Stomach (tissue), 19 donors: ENCODE measurements at places on chromosomes 3 and 15. TPM values are rescaled to one million over a fixed set of nuclear protein-coding genes. Genes with fewer than 3 reads are reported as not detected.

DNA sequence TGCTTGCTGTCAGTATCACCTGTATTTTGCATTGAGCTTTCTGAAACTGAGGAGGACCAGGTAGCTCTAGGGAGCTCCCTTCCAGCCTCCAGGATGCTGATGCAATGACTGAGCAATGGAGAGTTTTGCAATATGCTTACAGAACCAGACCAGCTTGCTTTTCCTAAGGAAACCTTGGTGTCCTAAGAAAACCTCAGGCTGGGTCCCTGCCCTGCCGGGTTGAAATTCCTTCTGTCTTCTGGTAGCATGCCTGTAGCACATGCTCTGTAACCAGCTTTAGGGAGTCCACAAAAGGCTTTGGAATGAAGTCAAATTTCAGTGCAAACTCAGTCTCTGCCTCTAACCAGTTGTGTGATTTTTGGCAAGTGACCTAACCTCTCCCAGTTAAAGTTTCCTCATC, 65.8 kb upstream of the GSK3B start:
- peak; percentile 73 for DNase-seq

GRCh38 chr3:65993134-65993900, 45.4 kb downstream of the MAGI1 start:
- DNase-seq = no peak

DNA sequence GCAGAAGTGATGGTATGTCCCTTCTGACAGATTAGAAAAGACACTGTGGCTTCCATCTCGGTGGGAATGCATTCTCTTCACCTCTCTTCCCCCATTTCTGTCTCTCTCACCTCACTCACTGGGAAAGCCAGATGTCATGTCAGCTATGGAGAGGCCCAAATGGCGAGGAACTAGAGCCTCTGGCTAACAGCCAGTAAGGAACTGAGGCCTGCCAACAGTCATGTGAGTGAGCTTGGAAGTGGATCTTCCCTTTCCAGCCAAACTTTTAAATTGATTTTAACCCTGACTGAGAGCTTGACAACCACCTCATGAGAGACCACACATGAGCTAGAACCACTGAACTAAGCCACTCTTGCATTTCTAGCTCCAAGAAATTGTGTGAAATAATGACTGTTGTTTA, 35.2 kb upstream of the CDAN1 start:
- DNase-seq = no peak

GRCh38 chr3:128287216-128287615, 133.9 kb downstream of the EEFSEC start:
- DNase-seq = no peak

GRCh38 chr3:126621627-126622345, 33.1 kb downstream of the TXNRD3 start:
- DNase-seq = no peak

GRCh38 chr3:195869413-195870001, 38.8 kb downstream of the TNK2 start:
- no peak for DNase-seq

DNA sequence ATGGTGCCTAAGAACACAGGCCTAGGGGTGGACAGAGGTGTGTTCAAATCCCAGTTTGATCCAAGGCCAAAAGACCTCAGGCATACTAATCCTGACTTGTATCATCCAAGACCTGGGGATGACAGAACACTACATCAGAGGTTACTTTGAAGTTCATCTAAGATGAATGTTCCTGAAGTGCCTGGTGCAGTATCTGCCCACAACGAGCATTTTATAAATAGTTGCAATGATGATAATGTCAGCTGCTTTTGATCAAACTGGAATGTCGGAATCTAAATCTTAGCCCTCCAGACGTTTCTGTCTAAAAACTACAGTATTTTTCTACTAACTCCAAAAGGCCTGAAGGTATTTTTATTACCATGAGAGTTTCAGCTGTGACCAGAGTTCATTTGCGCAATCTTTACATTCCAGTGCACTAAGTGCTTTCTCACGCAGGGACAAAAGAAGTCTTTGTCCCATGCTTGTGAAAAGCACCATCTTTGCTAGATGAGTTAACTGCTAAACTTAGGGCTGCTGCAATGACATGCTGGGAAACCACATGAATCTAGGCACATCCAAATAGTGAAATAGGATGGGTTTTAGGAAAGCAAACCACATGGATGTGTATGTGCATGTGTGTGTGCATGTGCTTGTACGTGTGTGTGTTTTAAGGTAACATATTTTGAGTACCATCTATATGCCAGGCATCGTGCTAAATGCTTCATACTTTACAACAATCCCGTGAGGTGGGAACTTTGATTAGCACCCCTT, 18.1 kb downstream of the ANXA2 start:
- no peak for DNase-seq

- DNase-seq = no peak
Measured at GRCh38 chr3:152083135-152083534, 185.6 kb upstream of the MBNL1 start.

GRCh38 chr15:79093352-79093935, 2.9 kb upstream of the RASGRF1 start:
- DNase-seq = no peak

GRCh38 chr3:182490596-182491491, 302.5 kb upstream of the ATP11B start:
- no peak for DNase-seq

DNA sequence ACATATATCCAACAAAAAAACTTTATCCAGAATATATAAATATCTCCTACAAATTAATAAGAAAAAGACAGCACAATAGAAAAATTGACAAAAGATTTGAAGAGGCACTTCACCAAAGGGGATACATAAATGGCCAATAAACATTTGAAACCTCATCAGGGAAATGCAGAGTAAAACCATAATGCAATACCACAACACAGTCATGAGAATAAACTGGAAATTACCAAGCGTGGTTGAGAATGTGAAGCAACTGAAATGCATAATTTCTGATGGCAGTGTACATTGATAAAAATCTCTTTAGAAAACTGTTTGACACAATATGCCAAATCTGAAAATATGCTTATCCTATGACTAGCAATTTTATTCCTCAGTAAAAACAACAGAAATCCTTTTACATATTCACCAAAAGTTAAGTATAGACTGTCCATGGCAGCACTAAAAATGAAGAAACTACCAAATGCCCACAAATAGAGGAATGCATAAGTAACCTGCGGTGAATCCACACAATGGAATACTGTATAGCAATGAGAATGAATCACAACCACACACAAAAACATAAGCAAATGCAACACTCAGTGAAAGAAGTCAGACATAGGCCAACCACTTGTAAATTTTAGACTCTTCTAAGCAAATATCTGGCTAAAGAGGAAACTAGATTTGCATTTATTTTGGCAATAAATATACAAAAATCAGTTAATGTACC, 7.9 kb downstream of the LYZL4 start:
- no peak for DNase-seq

DNA sequence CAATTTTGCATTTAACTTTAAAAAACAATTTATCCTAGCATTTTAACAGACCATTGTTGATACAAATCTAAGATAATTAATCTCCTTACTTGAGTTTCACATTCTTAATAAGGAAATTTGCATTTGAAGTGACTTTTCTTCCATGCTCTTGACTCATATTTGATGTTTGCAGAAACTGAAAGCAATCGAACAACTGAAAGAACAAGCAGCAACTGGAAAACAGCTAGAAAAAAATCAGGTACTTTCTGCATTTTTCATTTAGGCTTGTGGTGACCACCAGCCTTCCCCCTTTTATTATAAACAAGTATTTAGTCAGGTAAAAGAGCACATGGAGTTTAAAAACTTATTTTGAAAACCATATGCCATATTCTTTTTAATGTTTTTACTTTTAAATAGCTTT, 20.1 kb upstream of the SELENOT start:
- DNase-seq = no peak

DNA sequence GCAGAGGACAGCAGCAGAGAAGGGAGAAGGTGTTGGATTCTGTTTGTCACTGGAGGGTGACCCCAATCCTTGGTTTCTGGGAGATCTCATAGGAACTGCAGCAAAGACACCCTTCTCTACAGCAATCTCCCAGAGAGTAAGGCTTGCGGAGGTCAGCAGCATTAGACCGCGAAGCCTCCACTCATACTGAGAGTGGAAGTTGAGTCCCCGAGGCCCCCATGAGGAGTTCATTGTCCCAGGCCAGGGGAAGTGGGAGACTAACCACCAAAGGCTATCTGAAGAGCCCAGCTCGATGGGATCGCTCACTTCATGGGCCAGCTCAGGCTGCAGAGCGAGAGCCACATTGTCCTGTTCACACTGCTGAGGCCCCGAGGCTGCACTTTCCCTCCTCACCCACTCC, 44.6 kb downstream of the GLDN start:
- no peak for DNase-seq

DNA sequence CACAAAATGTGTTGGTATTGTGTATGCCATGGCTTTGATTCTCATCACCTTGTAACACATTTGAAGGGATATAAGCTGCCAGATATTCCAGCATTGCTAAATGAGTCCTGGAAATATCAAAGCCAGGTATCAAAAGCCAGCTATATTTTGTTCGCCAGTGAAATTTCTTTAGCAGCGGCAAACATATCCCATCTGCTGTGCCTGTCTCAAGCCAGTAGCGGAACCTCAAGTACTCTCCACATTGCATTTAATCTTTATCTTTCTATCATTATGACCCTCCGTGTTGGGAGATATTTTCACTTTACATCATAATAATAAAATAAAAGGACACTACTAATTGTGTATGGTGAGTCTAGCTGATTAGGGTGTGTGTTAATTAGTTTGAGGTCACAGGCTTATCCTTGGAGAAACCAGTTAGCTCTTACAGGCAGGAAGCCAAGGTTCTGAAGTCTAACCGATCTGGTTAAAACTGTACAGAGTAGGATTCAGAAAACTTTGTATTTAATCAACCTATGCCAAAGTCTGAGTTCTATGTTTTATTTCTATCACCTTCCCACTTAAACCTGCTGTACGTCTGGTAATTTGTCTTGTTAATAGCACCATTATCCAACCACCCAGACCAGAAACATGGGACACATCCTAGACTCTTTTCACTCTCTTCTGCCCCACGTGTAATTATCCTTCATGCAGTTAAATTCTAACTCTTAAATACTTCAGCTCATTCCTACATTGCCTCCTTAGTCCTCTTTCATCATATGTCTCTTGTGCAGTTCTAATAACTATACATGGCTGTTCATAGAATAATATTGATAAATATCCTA, 14.5 kb downstream of the TIPARP start:
- peak; percentile 43 for DNase-seq

Gene CPNE9
- not detected for total RNA-seq

Gene SHC4
- 1.8 TPM for total RNA-seq

Gene CEMIP
- total RNA-seq = 2.6 TPM

Gene GOLGA6L7
- not detected for total RNA-seq

Gene IMPG2
- total RNA-seq = 2.3 TPM

Gene SCN5A
- total RNA-seq = 1.1 TPM
